NCI-H1105 treated with DMSO at 0.1 percent for 48 hours (cell line): ENCODE measurements at places on chromosomes 1 and 21.

DNA sequence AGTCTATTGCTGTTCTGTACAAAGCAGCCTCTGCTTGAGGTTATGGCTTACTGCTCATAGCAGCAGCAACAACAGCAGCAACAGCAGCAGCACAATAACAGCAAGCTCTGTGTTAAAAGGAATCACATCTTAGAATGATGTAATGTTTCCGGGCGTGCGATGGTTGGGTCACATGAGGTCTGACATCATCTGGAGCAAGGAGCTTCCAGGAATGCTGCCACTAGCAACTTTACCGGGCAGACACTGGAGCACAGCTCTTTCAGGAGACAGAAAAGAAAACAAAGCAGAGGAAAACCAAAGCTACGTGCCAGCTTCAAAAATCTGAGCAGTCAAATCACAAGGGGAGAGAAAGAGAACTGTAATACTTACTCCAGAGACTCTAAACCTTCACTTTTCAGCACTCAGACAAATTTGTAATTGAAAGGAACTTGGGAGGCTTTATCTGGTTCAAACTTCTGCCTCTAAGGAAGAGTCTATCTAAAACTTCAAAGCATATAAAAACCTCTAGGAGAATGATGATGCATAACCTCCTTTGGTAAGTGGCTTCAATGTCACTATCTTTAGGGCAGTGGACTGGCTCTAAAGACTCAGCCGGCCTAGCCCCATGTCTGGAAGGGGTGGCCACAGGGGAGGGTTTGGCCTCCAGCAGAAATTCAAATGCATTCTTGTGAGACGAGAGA is 28.3 kb upstream of the RAB3GAP2 start:
- DNase-seq, result no peak

GRCh38 chr1:156384007-156384406 is 15.0 kb downstream of the RHBG start:
- no peak for DNase-seq

DNA sequence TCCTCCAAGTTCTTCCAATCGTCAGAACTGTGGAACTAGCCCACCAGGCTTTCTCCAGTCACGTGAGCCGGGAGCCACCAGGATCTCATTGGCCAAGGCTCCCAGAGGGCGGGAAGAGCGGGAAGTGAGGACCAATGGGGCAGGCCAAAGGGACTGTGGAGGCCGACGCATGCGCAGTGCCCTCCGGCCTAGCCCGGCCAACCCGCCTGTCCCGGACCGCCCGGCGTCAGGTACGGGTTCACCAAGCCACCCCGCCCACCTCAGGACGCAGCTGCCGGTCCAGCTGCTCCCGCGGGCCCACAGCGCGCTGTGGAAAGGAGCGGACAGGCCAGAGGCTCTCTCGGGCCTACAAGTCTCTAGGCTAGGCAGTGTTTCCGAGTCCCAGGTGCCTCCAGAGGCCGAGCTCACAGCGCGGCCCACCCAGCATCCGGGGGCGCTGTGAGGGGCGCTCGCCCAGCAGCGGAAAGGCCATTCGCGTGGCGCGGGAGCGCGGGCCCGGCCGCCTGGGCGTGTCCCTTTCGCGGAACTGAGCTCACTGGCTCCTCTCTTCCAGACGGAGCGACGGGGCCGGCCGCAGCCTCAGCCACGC is 10.9 kb downstream of the OR14I1 start:
- no peak for DNase-seq

DNA sequence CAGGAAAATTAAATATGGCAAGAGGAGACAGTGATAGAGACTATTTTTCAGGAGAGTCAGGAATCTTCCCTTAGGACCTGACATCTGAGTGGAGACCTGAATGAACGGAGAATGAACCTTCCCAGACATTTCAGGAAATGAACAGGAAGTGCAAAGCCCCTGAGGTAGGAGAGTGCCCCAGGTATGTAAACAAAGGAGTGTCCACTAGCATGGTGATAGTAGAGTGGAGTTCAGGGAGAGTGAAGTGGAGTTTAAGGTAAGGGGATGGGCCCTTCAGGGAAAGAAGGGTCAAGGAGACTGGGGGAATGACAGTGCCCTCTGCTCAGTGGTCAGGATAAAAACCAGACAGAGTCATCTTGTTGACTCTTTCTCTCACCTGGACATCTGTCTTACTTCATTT is 19.3 kb downstream of the MYBPH start:
- no peak for DNase-seq

- no peak for DNase-seq
Observed at GRCh38 chr21:42799516-42799915, 79.8 kb downstream of the WDR4 start.

GRCh38 chr1:197080323-197080722 is 13.3 kb upstream of the F13B start:
- DNase-seq, result no peak

DNA sequence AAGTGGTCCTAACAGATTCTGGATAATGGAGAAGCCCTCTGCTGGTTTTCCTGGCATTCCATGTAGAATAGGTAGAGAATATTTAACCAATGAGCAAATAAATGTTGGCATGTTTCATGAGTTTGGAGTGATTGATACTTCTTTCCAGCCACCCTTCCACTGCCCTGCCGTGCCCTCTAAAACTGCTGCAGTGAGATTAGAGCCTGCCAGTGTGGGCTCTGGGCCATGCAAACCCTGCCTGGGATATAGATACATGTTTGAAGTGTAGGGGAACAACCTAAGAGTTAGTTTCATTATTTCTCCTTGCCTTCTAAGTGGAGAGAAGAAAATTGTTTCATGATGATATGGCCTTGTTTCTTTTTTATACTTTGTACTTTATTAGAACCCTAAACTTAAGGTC is 10.4 kb downstream of the UBE2Q1 start:
- no peak for DNase-seq

DNA sequence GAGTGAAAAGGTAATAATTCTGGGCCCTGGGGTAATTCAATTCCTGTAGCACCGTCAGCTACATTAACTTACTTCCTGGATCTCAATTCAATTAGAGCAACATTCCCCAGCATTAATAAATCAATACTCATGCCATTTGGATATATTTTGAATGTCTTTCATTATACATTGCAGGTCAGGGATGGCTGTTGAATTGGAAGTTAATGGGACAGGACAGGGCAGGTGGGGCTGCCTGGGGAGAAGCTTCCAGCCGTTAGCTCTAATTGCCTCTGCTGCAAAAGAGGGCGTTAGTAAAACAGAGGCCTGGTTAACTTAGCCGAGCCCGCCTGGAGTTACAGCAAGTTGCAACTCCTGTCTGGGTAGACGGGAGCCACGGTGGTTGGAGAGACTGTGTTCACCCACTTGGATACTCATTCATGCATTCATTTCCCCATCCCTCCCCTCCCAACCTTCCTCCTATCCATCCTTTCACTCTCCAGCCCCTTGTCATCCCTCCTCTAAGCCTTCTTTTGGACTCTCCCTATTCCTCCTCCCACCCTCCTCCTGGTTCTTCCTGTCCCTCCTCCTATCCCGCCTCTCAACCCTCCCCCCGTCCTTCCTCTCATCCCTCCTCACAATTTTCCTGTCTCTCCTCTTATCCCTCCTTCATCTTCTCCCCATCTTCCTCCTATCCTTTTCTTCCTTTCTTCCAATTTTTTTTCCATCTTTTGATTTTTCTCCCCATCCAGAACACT is 137.6 kb upstream of the RUNX3 start:
- no peak for DNase-seq

DNA sequence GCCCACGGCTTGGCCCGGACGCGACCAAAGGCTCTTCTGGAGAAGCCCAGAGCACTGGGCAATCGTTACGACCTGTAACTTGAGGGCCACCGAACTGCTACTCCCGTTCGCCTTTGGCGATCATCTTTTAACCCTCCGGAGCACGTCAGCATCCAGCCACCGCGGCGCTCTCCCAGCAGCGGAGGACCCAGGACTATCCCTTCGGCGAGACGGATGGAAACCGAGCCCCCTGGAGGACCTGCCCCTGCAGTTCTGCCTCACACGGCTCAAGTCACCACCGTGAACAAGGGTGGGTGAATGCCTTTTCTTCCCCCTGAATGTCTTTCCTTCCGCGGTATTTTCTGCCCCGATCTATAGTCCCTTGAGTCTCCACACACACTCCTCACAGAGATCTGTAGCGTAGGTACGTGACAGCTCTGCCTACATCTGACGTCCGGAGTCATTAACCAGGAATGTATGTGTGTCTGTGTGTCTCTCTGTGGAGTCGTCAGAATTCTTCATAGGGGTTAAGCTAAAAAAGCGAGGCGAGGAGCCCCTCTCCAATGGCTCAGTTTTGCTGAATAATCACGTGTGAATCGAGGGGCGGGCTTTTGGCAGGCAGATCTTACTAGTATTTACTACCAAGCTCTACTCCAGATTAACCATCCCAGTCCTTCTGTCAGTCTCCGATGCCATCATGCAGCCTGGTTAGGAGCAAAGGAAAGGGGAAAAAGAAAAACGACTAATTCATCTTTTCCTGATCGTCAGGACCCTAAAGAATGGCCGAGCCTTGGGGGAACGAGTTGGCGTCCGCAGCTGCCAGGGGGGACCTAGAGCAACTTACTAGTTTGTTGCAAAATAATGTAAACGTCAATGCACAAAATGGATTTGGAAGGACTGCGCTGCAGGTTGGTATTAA is at the start of gene CDKN2C:
TSS of gene CDKN2C (plus strand) at position 635 of the 898 bp plus-strand sequence. CDS start at position 759, 124 bp downstream.
- peak; percentile 97 for DNase-seq
